ENCODE measurements at places on chromosomes 3 and 15.

DNA sequence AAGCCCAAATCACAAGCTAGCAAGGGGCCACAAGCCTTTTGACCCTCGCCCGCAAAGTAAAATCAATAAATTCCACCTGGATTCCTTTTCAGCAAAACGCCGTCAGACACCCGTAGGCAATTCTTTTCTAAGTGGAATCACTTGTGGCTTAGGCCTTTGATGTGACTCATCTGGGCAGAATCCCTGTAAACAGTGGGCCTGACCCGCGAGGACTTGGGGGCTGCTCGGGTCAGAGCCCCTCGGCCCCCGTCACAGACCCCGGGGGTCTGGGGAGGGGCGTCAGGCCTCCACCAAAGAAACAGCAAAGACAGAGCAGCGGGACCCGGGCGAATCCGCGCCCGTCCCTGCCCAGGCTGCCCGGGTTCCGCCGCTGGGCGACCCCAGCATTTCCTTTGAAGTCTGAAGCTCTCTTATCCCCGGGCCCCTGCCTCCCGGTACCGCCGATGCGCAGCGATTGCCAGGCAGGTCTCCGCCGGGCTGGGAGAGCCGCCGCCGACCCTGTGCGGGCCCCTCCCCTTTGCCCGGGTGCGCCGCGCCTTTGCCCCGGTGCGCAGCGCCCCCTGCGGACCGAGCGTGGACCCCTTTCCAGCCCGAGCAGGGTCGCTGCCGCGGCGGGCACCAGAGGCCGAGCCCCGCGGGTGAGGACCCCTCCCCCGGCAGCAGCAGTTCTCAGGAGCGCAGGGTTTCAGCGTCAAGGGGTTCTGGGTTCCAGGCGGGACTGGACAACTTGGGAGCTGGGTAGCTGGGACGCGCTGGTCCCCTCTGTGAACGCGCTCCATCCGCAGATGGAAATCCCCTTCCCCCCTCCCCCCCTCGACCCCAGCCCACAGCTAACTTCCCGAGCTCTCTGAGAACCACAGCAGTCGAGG is 178.3 kb downstream of the UACA start:
- DNase-seq: peak; percentile 22

DNA sequence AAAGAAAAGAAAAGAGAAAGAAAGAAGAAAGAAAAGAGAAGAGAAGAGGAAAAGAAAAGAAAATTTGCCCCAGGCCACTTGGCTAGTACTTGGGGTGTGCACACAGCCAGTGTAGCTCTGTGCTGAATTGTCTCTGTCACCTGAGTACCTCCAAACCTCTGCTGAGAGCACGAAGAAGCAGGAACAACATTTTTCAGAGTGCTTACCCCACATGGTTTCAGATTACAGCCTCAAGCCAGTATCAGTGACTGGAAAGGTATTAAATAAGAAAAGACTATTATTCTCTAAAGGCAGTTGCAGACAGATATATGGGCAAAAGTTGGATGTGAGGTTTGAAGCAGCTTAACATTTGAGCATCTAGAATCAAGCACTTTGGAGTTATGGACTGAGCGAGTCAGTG is 113.3 kb upstream of the PHLDB2 start:
- no peak for DNase-seq

DNA sequence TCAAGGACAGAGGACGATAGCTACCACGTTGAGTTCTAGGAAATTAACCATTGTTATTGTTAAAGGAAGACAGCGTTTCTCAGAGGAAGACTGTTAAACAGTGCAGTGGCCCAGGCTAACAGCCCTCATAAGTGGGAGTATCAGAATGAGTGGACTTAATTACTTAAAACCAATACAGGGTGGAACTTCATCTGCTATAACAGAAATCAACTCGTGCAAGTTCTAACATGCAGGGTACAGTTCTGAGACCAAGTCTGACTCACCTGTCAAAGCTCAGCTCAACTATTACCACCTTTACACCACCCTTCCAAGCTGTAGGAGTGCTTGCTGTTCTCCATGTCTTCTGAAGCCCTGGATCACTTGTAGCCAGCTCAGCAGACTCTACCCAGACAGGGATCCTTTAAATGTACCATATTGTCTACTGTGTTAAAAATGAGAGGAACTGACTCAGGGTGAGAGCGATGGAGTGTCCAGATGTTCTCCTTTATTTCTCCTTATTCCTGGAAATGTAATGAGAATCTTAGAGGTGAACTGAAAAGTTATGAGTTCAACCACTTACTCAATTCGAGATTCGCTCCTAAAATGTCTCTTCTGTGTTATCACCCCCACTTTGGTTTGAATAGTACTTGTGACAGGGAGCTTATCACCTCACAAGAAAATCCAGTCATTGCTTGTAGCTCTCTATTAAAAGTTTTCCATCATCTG is 26.5 kb downstream of the CD86 start:
- DNase-seq: no peak

GRCh38 chr15:86432861-86433260 is 353.2 kb downstream of the AGBL1 start:
- no peak for DNase-seq

- DNase-seq: no peak
Observed at GRCh38 chr3:105228696-105229095, 138.0 kb upstream of the ALCAM start.

DNA sequence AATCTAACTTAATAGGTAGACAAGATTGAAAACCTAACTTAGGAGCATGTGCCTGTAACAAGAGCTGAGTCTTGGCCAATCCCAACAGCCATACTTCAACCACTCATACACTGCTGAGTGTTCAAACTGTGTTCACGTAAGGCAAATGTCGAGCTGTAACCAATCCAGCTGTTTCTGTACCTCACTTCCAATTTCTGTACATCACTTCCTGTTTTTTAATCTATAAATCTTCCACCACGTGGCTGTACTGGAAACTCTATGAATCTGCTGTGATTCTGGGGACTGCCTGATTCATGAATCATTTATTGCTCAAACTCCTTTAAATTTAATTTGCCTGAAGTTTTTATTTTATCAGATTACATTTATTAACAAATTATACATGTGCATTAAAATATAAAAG is 44.6 kb upstream of the NEDD4 start:
- no peak for DNase-seq

GRCh38 chr3:126607214-126607908 is 47.6 kb downstream of the TXNRD3 start:
- no peak for DNase-seq

GRCh38 chr3:40608091-40608490 is 83.3 kb downstream of the ZNF621 start:
- DNase-seq: no peak

DNA sequence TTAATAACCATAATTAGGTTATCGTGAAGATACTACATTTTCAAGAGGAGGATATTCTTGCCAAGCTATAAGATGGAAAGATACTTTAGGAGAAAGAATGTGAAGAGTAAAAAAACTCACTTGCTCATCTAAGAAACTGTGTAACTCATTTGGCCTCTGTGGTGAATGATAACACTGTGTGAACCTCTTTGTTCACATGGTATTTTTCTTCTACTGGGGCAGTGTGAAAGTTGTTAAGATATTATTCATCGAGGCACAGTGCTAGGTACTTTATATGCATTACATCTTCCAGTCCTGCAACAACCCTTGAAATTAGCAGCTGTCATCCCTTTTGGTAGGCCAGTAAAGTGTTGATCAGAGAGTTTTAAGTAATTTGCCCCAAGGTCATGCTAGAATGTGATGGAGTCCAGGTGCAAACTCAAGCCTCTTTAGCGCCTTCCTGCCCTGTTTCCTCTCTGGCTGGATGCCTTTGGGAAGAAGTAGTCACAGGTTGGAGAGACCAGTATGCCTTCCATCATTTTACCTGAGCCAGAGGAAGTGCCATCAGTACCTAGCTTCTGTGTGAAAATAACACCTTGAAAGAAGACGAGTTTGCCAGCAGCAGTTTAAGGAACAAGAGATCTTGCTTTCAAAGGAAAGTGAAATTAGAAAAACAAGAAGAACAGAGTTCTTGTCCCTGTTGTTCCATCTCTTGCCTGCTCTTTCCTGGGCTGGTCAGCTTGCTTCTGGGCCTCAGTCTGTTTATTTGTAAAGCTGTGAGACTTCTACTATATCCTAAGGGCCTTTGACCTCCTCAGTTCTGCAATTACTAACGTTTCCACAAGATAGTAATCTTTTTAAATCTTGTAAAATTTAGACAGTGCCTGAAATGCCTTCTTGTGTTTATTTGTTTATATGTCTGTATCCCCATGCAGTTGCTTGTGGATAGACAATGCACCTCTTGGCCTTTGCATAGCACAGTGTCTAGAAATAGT is 179.3 kb downstream of the FNDC3B start:
- no peak for DNase-seq

- DNase-seq: no peak
Observed at GRCh38 chr3:121545049-121545573, 677 bp downstream of the POLQ start.

- no peak for DNase-seq
Observed at GRCh38 chr15:64911311-64912186, at the start of gene ANKDD1A. Gene ANKDD1A (plus strand): TSS chr15:64911902. CDS start chr15:64911931, 29 bp downstream.

DNA sequence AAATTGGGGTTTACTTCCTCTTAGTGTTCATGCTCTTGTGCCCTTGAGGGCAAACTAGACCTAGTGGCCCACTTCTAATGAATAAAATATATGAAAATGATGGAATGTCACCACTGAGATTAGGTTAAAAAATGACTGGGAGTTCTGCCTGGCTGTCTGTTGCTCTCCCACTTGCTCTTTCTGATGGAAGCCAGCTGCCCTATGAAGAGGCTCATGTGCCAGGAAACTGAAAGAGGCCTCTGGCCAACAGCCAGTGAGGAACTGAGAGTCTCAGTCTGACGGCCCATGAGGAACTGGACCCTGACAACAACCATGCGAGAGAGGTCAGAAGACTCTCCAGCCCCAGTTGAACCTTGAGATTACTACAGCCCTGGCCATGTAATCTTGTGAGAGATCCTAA is 107.1 kb upstream of the FHIT start:
- DNase-seq: no peak

DNA sequence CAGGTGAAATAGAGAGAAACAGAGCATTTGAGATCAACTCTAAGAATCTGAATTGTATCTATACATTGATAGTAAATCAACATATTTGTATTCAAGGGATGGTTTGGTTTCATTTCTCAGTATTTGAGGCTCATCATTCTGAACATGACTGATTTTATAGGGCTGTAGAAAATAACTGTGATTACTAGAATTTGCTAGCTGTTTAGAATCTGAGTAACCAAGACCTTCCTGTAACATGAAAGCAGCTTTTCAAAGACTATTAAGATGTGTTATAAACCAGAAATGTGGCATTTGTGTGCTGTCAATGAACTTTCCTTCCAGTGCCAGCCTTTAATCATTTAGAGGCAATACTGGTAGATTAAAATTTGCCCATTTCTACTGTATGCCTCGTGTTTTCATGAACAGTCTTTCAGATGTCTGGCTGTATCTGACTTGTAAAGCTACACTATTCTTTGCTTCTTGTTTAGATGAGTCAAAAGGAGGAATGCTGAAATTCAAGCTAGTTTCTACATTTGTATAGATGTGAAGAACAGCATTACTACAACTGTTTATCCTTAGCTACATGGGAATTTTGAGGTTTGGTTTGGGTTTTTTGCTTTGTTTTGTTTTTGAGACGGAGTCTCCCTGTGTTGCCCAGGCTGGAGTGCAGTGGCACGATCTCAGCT is 137.3 kb upstream of the BHLHE40 start:
- DNase-seq: no peak

GRCh38 chr3:64460141-64460730 is 227.6 kb downstream of the ADAMTS9 start:
- no peak for DNase-seq

DNA sequence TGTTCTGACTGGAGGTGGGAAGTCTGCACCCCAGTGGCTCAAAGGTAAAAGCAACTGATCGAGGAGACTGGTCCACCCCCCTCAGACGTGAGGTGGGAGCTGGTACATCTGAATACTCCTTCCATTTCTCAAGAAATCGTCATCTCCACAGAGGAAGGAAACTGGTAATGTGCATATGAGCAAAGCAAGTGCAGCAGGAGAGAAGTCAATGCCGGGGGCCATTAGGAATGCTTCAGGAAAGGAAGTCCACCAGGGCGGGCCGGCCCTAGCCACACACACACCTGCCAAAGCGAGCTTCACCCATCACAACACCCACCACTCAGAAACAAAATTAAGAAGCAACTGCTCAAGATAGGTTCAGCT is 8.5 kb downstream of the TBC1D2B start:
- no peak for DNase-seq

DNA sequence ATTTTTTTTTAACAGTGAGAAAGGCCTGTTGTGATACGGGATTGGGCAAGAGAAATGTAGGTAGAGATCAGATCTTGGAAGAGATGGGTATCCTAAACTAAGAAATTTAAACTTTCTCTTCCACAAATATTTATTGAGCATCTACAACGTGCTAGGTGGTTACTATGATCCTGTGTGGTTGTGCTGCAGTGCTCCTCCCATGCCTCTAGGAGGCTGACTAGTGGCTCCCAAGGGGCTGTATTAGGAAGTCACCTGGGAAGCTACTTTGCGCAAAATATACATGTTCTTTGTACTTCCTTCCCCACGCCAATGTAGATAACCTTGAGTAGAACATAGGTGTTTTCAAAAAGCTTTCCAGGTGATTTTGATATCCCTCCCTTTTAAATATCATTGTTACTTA is 27.2 kb downstream of the USP3 start:
- no peak for DNase-seq

GRCh38 chr3:16343101-16343500 is 78.1 kb downstream of the OXNAD1 start:
- DNase-seq: no peak

DNA sequence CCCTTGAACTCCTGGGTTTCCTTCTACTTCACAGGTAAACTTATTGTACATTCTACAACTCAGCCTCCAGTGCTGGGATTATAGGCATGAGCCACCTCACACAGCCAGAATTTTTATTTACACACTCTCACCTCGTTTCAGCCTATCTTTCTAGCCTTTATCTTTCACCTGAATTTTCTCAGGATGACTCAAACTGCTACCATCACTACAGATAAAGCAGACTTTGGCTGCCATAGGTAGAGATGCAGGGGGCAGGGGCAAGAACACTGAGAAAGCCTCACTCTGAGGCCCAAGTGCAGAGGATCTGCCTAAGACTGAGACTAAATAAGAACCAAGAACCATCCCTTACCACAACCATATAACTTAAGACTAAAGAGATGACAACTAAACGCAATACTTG is 59.0 kb downstream of the ETFA start:
- DNase-seq: no peak

- DNase-seq: no peak
Observed at GRCh38 chr3:71350998-71351397, 232.5 kb downstream of the FOXP1 start.

GRCh38 chr3:140205598-140205997 is 270.6 kb downstream of the CLSTN2 start:
- no peak for DNase-seq

GRCh38 chr15:54506977-54507524 is 528.8 kb downstream of the UNC13C start:
- DNase-seq: no peak

GRCh38 chr3:127209155-127209839 is 16.4 kb downstream of the PRR23E start:
- no peak for DNase-seq

DNA sequence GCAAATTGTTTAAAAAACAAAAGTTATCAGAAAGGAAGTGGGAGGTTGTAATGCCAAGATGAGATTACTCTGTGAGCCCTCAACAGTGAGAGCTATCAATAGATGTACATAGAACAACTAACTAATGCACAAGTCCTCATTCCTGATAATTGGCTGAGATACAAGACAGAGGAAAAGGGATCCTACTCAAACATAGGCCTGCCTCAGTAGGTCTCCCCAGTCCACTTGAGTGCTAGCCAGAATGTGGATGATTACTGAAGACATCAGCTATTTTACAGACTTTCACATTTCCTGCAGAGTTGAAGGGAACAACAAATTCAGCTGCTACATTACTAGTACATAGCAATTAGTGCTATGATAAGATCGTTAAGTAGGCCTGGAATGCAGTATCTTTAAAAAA is 981.9 kb downstream of the TUSC7 start:
- no peak for DNase-seq

GRCh38 chr3:184160456-184160855 is 5.3 kb downstream of the DVL3 start:
- DNase-seq: no peak
